ENCODE measurements at places on chromosomes 4 and X.

GRCh38 chrX:96971812-96972211, 88.1 kb downstream of the RPA4 start:
- no peak for DNase-seq

DNA sequence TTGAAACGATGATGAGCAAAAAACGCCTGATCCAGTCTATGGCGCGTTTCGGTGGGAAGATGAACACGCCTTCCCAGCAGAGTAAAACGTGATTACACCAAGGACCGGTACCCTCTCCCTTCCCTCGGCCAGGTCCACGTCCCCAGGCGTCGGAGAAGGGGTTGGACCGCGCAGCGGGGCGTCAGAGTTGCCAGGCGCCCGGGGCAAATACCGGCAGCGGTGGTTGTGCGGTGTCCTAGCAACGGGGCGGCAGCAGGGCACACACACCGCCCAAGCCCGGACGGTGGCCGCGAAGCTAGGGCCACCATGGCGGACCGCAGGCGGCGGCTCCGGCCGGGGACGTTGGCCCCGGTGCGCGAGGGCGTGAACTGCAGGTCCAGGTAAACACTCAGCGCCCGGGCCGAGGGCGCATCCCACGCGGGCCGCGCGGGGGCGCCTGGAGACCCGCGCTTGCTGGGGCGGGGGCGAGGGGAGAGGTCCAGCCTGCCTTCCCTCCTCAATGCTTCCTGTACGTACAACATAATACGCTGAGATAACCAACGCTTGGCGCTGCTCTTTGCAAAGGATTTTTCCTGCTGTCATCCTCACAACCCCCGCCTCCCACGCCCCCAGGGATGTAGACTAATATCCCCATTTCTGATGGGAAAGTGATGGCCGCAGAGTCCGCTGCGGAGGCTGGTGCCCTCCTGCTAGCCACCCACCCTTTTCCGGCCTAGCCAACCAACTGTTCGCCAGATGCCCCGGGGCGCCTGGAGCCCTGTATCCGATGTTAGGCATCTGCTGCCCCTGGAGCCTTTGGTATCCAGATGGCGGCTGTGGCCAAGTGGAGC, at the start of gene FAM47E:
FAM47E (plus strand) TSS at position 281 of the 830 bp plus-strand sequence; CDS start at position 307, 26 bp downstream.
- DNase-seq: peak; percentile 94

DNA sequence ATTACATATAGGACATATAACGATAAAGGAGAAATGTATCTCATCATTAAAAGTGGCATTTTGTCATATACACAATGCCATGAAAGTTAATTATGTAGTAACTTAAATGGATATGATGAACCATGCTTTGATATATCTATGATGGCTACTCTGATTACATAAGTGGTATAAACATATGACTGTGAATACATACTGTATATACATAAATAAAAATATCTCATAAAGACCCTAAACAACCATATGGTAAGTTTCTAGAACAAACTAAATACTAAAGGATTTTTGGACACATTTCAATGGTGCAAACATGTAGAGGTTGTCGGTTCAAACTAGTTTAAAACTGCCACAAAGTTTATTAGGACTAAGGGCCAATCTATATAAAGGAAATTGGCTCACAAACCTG, 849.6 kb upstream of the INTU start:
- DNase-seq: no peak

DNA sequence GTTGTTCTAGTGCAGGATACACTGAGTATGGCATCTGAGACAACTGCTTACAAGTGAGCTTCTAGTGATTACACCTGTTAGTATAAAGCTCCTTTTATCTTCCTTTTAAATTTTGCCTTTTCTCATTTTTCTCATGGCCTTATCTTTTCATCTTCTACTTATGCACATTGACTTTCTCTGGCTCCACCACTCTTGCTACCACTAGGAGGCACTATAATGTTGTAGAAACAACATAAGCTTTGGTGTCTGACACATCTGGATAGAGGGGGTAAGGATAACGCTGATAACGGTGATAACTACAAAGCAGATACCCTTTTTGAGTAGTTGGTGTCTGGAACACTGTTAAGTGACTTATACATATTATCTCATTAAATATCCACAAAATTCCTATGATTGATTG, 187.4 kb upstream of the TEX13C start:
- peak; percentile 29 for DNase-seq

GRCh38 chrX:17411205-17411604, 36.2 kb downstream of the NHS start:
- no peak for DNase-seq

DNA sequence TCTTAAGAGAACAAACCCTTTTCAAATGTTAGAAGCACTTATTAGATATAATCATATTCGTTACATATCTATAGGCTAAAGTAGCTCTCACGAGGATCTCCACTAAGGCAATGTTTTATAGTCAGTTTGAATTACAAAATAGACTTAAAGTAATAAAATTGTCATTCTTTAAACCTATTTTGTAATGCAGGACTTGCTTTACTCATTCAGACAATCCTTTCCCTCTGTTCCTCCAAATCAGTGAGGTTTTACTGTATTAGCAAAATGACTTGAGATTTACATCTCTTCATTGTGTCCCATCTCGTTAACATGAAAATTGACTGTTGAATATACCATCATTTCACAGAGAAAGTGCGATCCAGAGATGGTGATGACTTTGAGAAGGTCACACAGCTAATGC, 264.4 kb downstream of the THOC2 start:
- DNase-seq: no peak

DNA sequence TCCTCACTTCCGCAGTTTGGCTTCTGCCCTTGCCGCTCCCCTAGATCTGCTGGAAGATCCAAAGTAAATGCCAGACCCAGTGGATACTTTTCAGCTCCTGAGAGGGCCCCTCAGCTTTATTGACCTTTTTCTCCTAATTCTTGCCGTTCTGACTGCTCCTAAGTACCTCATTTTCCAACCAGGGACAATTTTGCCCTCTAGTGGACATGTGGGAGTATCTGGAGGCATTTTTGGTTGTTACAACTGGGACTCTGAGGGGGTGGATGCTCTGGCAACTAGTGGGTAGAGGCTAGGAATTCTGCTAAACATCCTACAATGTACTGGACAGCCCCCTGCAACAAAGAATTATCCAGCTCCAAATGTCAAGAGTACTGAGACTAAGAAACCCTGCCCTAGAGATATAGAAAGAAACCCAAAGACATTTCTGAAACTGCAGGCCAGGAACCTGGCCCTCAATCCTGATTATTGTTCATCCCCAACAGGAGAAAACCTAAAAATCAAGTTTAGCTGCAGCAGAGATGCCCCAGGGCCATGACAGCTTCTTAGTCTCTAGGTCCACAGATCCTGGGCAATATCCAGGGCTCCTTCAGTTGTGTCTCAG, 3.4 kb downstream of the TEX13B start:
- DNase-seq: peak; percentile 62

- peak; percentile 62 for DNase-seq
Observed at GRCh38 chrX:9885150-9885549, 82.0 kb upstream of the CLDN34 start.

DNA sequence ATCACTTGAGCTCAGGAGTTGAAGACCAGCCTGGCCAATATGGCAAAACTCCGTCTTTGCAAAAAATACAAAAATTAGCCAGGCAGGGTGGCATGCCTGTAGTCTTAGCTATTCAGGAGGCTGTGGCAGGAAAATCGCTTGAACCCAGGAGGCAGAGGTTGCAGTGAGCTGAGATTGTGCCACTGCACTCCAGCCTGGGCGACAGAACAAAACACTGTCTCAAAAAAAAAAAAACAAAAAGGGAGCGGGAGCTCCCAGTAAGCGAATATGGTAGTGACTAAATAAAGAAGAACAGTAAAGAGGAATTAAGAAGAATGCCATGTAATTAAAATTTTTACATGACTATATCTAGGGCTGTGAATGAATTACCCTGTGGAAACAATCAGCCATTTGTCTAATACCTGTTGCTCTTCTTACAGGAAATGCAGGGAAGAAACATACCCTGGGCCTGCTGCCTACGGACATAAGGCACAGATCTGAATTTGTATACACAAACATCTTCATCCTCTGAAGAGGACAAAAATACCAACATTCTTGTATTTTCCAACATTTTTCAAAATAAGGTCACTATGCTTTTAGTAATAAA, 11.4 kb downstream of the WDFY3 start:
- DNase-seq: no peak

GRCh38 chrX:38275615-38276014, 51.7 kb downstream of the RPGR start:
- no peak for DNase-seq

DNA sequence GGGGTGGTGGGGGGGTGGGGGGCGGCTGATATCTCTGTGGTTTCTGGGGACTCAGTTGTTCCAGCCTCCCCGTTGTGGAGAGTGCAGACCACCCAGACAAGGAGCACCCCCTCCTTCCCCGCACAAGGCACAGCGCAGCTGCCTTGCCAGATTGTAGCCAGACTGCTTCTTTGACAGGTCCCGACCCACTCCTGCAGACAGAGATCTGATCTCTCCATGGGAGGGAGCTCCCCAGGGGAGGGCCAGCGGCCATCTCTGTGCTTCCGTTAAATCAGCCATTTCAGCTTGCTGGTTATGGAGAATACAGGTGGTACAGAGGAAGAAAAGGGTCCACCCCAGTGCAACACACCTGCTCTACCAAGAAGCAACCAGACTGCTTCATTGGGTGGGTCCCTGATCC, 80.8 kb downstream of the FGF16 start:
- DNase-seq: no peak

DNA sequence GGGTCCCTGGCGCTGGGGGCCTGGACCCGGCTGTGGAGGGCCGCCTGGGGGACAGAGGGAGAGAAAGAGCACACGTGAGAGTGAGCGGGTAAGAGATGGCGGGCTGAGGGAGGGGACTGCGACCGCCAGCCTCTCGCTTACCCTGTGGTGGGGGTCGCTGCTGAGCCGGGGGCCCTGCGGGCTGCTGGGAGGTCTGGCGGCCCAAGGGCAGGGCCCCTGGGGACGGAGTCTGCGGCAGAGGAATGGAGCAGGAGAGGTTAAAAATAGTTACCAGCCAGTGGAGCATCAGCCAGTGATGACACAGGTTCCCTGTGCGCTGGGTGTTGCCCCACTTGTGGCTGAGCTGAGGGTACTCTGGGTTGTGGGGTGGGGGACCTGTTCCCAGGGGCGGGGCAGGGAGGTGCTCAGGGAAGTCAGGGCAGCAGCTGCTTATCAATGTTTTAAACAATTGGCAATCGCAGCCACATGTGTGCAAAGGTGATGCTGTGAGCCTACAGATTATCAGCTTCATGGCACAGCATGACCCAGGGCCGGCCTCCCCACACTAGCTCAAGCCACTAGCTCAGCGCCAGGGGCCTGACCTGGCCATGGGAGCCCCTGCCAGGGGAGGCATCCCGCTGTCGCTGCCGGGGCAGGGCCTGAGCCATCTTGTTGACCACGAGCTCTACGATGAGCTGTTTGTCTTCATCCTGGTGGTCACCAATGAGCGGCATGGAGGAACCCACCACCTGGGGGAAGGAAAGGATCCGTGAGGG, 7.5 kb upstream of the TIMP1 start:
- peak; percentile 8 for DNase-seq

DNA sequence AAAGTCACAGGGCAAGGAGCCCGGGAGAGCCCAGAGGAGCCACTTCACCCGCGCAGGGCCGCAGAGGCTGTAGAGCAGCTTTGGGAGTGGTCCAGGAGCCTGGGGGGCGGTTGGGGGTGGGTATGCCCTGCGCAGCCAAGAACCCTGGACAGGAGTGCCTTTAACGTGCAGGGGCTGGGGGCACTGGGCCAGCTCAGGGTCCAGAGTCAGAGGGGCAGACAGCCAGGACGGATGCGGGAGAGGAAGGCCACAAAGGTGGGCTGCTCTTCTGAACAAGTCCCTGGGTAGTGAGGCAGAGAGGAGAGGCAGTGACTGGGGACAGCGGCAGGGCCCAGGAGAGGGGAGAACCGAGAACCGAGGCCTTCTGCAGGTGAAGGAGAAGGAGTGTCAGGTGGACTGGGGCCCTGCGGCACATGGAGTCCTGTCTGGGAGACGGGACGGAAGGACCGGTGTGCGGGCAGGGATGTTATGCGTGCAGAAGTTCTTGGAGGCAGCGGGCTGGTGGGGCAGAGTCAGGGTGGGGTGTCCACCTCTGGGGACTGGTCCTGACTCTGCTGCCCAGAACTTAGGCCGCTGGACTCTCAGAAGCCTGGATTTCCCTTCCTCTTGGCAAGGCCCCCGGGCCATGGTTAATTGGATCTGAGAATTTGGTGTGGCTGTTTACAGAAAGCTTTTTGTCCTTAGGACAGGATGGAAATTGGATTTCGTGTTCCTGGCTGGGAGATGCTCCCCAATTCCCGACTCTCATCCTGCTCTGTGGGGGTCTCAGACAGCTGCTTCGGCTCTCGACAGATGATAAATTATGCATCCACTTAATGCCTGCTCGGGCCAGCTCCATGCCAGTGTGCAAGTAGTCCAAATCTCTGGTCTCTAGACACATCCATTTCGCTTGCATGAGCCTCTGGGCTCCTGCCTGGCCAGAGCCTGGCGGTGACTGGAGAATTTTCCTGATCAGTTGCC, 31.9 kb downstream of the ADRA2C start:
- DNase-seq: no peak

- DNase-seq: no peak
Observed at GRCh38 chr4:53535567-53535966, 55.7 kb downstream of the LNX1 start.

DNA sequence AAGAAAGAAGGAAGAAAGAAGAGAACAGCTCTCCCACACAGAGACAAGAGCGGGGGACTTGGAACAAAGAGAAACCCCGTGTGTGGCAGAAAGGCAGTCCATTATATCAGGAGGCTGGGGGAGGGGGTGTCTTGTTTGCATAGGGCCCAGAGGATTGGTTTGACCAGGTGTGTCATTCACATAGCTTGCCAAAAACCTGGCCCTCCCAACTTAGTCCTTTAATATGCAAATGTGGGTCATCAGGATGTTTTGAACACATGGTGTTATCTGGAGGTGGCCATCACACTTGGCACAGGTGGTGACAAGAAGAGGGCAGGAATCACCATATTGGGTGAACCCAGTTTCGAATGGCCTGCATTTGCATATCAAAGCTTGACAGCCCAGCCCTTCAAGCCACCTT, 111.7 kb downstream of the LINC00632 start:
- no peak for DNase-seq

GRCh38 chrX:270848-271367, 10.3 kb upstream of the PLCXD1 start:
- DNase-seq: no peak

- no peak for DNase-seq
Observed at GRCh38 chr4:5463936-5464650, 244.3 kb downstream of the EVC2 start.

DNA sequence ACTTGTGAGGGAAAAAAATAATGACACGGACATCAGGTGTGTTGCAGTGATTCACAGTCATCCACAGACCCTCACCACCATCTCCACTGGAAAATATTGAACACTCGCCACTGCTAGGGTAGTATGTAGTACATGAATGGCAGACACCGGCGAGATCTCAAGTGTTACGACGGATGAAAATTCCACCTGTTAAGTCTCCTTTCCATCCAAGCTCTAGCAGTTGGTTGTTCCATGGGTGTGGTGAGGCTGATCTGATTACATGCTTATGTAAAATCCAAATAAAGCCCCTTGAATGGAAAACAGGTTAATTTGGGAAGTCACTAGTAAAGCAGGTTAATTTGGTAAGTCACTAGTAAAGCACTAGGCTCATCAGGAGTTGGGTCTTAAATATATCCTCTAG, 1.1 kb upstream of the ARMCX4 start:
- no peak for DNase-seq

GRCh38 chr4:57550198-57550597, 440.0 kb upstream of the IGFBP7 start:
- DNase-seq: no peak
